Right renal pelvis (tissue), 4 donors: ENCODE measurements at places on chromosomes 4 and X.
A peak's percentile ranks its signal among the peaks of the same experiment; 100 is the strongest.

DNA sequence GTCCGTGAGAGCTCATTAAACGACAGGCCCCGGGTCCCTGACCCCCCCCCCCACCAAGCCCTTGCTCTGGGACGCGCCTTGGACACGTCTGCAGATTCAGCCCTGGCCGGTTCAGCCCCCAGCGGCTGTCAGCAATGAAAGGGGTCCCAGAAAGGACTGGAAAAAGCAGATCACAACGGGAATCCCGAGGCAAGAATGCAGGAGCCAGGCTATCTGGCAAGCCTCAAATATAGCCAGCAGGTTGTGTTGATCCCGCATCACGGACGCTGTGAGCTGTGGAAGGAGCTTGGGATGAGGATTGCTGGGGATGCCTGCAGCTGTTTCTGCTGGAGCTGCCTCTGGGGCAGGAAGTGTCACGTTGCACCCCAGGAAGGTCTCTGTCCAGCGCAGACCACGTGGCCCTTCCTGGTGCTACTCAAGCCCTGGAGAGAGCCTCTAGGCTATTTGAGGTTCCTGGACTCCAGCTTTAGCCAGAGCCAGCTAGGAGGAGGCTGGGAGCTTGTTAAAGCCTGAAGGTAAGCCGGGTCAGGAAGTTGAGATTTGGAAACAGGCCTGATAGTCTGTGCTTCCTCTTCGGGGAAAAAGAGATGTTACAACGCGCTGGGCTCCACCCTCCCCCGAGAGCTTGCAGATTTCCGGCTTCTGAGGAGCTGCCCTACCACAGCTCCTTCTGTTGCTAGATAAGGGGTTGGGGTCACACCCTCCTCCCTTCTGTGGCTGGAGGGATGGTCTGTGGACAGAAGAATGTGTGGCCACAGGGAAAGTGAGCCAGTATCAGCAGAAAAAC lies 19.3 kb upstream of the CSF2RA start:
- DNase-seq, result peak; percentile 31

DNA sequence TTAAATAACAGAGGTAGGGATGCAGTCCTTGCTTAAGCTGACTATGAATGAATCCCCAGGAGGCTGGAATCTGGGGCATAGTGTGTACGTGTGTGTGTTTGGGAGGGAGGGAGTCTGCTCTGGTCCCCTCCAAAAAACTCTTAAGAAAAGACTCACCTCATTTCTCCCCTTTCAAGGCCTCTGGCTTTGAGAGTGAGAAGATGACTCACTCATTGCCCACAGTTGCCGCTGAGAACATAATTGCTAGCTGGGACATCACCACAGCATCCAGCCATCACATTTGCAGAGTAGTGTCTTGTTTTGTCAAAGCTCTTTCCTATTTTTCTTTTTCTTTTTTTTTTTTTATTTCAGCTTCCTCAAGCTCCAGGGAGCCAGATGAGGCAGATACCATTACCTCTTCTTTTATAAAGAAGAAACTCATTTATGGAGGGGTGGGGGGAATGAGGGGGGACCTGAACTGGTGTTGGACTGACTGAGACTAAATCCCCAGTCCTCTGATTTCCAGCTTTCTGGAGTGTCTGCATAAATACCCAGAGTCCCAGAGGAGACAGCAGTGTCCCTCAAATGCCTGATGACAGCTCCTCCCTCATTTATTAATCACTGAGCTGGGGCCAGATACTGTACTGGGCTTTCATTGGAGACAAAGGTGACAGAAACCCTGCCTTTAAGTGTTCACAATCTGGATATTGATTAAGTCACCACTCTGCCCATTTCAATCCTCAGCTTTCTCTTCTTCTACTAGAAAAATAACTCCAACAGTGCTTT lies 61.9 kb upstream of the LAS1L start:
- DNase-seq, result no peak

DNA sequence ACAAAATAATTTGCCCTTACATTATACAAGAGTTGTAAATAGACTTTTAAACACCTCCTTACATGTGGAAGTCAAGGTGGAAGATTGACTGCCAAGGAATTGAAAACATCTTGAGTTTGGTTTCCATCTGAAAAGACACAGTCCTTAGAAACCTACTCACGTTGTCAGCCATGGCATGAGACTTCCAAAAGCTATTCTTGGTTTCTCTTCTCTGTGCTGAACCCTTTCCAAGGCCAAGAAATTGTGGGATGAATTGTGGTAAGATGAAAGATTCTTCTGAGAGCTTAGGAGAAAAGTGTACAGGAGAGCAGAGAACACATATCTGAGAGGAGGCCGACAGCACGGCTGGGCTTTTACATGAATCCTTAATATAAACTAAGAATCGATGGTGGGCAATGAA lies 370.0 kb downstream of the FBXW7 start:
- DNase-seq, result no peak

DNA sequence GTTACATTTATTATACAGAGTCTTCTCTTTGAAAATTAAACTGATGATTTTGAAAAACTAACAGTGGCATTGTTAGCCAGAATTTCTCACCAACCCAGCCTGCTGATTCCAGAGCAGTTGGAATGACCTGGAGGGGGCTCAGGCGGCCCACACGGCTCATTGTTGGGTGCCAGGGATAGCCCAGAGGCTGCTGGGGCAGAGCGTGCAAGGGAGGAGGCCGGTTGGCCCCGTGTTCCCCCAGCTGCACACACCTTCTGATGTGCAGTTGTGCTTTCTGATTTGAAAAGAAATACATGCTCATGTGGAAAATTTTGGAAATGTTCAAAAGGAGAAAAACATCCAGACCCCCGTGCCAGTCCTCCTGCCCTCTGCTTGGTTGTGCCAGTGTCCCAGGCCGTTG lies 20.6 kb downstream of the WFS1 start:
- DNase-seq, result no peak

DNA sequence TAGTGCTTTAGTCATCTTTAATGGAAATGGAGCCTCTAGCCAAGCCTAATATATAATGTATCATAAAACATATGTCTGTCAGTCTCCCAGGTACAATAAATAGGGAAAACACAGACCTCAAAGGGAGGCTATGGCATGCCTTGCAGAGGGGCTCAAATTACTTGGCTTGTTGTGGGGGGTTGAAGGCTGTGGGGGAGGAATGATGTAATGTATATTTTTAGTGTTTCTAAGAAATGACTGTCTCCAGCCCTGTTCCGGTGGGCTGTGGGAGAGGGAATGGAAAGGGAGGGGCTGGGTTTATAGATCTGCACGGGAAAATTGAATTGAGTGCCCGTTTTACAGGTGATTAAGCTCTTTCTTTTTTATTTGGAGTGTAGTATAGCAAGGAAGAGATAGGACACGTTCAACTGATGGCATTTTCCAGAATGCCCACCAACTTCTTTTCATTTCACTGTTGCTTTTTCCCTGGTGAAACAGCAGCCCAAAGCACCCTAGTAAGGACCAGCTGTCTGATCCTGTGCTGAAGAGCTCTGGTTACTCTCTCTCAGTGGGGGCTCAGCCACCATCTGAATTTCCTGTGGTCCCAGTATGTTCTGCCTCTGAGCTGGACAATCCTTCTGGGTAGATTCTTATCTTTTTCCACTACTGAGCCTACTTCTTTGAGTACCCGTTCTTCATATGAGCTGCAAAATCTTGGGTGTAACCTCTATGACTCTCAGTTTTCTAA lies 220.7 kb upstream of the CASK start:
- DNase-seq, result peak; percentile 38

DNA sequence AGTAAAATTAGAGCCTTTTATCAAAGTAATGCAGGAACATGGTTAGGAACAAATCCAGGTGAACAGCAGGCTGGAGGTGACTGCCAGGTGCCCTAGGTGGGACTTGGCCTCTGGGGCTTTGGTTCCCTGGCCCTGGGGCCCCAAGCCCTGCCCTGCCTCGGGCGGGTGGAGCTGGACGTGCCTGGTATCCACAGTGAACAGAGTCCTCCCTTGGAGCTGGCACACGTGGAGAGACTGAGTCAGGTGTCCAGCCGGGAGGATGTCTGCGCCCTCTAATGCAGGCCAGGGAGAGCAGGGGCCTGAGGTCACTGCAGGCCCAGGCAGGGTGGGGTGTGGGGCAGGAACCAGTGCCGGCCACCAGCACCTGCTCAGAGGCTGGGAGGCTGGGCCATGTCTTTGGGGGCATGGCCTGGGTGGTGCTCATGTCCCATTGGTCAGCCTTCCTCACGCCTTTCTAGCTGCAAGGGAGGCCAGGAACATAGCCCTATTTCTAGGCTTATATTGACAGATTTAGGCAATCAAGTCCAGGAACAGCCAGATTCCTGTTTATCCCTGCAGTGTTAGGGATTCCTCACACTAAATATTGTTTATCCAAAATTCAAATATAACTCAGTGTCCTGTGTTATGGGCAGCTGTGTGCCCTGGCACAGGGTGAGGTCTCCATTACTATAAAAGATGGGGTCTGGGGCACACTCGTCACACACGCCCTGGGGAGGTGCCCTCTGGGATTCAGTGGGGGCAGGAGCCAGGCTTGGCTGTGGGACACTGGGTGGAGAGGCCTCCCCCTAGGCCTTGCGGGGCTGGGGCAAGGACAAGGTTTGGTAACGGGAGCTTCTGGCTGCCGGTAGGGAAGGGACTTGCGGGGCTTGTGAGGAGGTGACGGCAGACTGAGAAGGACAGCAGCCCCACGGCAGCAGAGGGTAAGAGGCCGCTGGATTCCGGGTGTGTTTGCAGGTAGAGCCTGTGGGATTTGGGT lies 14.3 kb upstream of the NAT8L start:
- DNase-seq, result no peak

- DNase-seq, result no peak
These were observed 332.6 kb downstream of the DTHD1 start for GRCh38 chr4:36614011-36614410.

DNA sequence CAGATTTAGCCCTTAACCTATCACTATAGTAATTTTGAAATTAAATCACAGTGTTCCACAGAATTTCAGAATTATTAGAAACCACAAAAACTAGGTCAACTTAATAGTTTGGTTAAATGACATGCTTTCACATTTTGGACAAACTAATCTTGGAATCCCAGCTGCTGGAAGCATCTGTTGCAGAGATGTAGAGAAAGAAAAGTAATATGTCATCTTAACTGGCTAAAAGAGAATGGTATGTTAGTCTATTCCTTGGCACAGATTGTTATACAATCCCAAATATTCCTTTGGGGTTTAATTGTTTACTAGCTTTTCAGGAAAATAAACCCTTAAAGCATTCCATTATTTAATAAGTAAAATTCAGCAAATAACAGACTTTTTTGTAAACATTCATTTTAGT lies 519.9 kb downstream of the IL15 start:
- no peak for DNase-seq

GRCh38 chrX:45007598-45007997 lies 134.6 kb downstream of the KDM6A start:
- no peak for DNase-seq

DNA sequence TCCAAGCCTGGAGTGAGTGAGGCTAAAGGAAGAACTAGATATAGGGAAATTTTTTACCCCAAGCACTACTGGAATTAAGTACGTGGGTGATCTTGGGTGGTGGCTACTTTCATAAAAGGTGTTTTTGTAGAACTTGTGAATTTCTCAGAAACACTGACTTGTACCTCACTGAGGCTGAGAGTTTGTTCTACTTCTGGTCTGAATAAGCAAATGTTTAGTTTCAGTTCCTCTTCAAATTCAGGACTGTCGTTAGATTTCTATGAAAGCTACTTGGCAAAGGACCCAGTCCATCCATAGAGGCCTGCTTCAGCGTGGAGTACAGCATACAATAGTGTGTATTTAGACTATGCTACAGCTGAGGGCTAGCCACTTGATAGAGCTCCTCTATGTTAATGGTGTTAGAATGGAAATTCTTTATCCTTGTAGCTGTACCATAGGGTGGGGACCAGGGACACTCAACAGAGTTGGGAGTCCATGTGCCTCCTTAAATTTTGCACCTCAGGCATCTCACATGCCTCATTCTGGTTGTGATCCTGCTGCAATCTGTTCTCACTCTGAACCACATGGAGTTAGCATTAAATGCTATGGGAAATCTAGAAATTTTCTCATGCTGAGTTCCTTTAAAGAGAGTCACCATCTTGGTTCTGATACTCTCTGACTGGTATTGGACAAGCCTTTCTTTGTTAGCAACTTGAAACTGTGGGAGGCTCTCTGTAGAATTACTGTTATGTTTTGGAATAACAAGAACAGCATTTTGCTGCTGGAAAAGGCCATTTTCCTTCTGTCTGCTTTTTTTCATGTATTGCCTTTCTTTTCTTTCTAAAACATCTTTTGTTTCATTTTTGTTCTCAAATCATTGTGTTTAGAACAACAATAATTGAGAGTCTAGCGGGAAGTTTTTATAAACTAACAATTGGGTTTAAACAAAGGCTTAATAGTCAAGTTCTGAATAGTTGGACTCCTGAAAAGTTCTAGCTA lies 86.8 kb downstream of the PDGFRA start:
- no peak for DNase-seq

DNA sequence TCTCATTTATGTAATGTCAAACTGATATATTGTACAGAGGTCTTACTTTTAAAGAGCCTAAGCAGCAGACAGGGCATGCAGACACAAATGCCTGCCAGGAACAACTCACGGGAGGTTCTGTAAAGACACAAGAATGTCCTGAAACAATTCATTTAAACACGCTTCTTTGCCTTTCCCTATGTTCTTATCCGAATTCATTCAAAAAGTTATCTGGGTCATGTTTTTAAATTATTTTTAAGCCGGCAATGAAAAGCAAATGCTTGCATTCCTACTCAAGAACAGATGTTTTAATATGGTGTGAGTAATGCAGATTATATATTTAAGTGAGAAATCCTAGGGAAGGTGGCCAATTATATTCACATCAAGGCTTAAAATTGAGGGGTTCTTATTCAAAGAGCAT lies 192.6 kb downstream of the PDGFC start:
- DNase-seq, result no peak

DNA sequence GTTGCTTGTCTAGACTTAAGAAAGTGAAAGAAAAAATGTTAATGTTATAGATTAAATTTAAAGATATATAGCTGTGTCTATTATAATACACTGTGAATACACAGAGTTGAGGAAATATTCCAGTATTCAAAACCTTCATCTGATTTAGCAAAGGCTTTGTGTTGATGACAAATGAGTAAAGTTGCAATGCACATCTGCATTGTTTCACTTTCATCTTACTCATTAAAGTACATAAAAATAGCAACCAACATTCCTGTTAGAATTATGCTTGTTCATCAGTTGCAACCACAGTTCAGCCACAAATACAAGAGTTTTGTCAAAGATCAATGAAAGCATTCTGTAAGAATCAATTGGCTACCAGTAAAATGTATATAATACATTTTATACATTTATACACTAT lies 346.4 kb upstream of the SLC7A11 start:
- no peak for DNase-seq

- DNase-seq, result peak; percentile 33
These were observed 78.8 kb downstream of the RLIM start for GRCh38 chrX:74535408-74536151.

DNA sequence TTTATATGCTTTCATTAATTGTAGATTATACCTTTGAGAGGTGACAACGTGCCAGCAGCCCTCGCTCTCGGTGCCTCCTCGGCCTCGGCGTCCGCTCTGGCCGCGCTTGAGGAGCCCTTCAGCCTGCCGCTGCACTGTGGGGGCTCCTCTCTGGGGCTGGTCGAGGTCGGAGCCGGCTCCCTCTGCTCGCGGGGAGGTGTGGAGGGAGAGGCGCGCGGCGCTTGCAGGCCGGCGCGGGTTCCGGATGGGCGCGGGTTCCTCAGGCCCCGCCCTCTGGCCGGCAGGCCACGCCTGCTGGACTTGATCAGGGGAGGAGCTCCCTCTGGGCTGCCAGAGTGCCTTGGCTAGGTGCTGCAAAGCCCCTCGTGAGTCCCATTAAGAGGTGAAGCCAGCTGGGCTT lies 321.1 kb upstream of the PCDH18 start:
- DNase-seq, result no peak
